Retina (tissue), 1 donor: ENCODE measurements at places on chromosomes 1 and 21.

DNA sequence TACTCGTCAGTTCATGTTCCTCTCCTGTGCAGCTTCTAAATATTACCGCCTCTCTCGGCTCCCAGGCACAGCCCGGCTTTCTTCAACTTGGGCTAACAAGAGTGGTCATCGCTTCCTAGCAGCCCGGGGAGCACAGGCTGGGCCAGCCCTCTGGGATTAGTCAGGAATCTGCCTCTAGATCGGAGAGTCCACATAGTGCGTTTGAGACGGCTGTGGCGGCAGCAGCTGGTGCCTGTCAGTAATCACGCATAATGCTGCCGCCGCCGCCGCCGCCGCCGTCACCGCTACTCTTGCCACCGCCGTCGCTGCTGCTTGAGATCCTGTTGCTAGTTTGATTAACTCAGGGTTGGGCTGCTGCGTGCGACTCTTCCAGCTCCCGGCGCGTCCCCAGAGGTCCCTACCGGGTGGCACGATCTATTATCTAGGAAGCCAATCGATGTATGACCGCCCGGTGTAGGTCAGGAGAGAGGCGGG, at the start of gene RXRG:
RXRG (minus strand) TSS at position 230 of the 474 bp plus-strand sequence. CDS start 233 bp downstream, outside the sequence.
- DNase-seq, result peak; percentile 90

DNA sequence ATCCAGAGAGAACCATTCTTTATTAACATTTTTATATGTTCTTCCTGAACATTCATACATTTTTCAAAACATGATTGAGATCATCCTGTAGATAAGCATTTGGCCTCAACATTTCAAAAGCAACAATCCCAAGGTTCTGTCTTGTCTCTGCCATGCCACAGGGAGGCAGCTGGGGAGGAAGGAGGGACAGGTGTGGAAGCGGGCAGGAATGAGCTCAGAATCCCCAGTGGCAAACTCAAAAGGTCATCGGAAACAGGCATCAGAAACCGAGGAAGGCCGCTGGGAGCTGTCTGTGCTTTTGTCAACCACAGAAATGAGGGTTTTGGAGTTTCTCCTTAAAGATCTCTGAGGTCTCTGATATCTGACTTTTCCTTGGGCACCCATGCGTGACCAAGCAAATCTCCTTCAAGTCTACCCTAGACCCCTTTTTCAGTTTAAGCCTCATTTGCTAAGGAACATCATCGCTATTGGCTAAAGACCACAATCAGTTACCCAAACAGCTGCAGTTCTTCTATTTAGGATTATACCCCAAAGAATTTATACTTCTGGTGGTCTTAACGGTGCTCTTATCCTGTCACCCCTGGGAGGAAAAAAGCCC, 34.0 kb downstream of the RASSF5 start:
- no peak for DNase-seq

- DNase-seq, result no peak
These were observed 27.0 kb upstream of the IGSF3 start for GRCh38 chr1:116694524-116694923.

GRCh38 chr21:41095983-41096382, 72.0 kb upstream of the BACE2 start:
- DNase-seq, result no peak

GRCh38 chr21:19878133-19878532, 1120.1 kb upstream of the NCAM2 start:
- DNase-seq, result no peak

- DNase-seq, result no peak
These were observed 29.6 kb downstream of the GNG12 start for GRCh38 chr1:67803380-67804279.

DNA sequence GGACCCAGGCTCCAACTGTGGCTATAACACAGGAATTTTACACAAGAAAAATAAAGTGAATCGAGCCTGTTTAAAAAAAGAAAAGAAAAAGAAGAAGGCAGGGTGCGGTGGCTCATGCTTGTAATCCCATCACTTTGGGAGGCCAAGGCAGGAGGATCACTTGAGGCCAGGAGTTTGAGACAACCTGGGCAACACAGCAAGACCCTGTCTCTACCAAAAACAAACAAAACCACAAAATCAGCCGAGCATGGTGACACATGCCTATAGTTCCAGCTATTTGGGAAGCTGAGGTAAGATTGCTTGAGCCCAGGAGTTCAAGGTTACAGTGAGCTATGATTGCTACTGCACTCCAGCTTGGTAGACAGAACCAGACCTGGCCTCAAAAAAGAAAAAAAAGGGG, 17.7 kb downstream of the MTF1 start:
- no peak for DNase-seq
